RCC 7860 (cell line): ENCODE measurements at places on chromosomes 7 and 10.

GRCh38 chr7:22728401-22729029 is 1.5 kb downstream of the IL6 start:
- peak; percentile 79 for DNase-seq

DNA sequence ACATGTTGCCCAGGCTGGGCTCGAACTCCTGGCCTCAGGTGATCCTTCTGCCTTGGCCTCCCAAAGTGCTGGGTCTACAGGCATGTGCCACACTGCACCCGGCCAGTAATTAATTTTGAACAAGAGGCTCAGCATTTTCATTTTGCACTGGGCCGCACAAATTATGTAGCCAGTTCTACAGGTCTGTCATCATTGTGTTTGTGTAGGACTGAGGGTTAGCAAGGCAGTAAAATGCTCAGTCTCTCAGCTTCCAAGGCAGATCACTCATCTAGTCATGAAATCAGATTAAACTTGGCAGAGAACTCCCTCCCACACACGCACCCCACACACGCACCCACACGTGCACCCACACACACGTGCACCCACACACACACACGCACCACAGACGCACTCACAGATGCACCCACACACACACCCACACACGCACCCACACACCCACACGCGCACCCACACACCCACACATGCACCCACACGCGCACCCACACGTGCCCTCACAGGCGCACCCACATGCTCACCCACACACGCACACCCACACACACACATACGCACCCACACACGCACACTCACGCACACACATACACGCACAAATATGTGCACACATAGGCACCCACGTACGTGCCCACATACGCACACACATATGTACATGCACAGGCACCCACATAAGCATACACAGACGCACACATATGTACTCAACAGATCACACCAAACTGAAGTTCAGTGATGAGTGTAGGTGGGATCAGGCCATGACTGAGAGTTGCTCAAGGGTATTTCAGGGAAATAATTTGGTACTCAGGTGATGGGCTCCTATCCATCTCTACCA is 27.8 kb upstream of the PROSER2 start:
- DNase-seq: no peak

- no peak for DNase-seq
These were observed 336.9 kb upstream of the C7orf33 start for GRCh38 chr7:148253629-148254028.

DNA sequence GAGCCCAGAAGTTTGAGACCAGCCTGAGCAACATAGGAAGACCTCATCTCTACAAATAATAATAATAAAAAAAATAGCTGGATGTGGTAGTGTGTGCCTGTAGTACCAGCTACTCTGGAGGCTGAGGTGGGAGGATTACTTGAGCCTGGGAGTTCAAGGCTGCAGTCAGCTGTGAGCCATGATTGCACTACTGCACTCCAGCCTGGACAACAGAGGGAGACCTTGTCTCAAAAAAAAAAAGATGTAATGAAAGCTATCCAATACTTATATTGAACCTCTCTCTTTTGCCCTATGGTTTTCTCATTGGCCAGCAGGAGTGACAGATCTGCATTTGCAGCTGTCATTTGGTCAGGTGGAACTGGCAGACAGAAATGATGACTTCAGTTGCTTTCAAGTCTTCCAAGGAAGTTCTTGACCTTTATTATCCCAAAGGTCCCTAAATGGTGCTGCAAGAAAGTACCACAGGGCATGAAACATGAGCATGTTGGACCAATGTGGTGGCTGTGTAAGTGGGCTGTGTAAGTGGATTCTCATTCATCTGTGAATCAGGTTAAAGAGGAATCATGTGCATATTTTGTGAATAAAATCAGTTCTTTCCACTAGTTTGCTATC is 99.4 kb downstream of the CALD1 start:
- DNase-seq: no peak

- DNase-seq: no peak
These were observed 238.4 kb upstream of the PLXDC2 start for GRCh38 chr10:19577807-19578206.

- DNase-seq: no peak
These were observed 133.4 kb upstream of the ABCB5 start for GRCh38 chr7:20482071-20482470.

DNA sequence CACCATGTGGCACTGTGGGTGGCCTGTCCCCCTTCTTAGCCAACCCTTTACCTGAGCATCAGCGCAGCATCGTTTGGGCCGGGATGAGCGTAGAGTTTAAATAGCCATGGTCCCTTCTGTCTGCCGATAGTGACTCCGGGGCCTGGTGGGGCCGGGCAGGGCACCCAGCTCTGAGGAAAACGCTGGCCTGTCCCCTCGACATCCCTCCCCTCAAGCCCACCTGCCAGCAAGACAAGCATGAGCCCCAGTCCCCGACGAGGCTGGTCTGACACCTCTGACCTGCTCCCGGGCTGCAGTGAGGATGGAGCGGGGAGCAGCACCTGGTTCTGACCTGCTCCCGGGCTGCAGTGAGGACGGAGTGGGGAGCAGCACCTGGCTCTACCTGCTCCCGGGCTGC is 31.1 kb upstream of the CNPY1 start:
- no peak for DNase-seq

DNA sequence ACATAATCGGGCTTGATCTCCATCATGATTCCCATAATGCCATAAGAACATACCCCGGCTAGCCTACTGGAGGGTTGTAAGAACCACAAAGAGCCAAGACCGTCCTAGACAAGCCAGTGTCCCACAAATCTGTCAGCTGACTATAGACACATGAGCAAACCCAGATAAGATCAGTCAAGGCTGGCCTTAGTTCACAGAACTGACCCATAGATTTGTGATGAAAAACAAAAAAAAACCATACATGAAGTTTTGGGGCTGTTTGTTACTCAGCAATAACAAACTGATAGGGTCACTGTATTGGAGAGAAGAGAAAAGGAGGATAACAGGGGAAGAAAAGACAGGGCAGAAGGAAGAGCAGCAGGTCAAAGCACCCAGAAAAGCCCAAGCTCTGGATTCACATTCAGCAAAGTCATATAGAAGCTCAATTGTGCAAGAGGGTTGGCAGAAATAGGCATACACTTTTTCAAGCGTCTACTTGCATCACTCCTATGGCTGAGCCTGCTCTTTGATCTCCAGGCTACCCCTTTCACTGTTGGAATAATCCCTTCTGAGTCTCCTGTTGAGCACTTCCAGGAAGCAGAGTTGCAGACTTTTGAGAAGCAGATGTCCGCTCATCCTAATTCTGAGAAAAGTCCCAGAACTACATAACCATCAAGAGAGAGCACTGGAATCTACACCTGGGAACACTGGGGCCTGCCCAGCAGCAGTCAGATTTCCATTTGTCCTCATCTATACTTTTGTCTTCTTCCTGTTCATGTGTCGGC is 122.0 kb upstream of the HABP2 start:
- DNase-seq: no peak
